ENCODE measurements at places on chromosomes 11 and 22.

GRCh38 chr11:27211370-27212127, 151.5 kb downstream of the CCDC34 start:
- no peak for DNase-seq

DNA sequence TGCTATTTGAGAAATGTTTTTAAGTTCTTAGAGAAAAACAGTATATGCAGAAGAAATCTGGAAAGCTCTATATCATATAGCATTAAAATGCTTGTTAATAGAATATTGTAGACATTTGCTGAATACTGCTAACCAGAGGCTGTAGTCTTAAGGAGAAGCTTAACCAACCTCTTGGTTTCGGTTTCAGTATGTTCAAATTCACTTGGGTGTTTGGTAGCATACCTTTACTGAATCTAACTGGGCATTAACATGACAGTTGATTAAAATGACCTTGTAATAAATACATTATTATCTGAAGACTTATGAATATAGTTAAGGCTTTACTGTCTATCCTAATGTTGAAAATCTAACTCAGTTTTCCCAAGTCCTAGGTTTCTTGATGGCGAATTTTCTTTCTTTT, 5.4 kb downstream of the PCF11 start:
- DNase-seq: no peak

- no peak for DNase-seq
Observed at GRCh38 chr11:66970371-66970806, 4.7 kb upstream of the C11orf86 start.

GRCh38 chr11:47895035-47895434, 46.9 kb upstream of the NUP160 start:
- DNase-seq: no peak

- no peak for DNase-seq
Observed at GRCh38 chr11:36243641-36244040, 45.6 kb downstream of the COMMD9 start.

DNA sequence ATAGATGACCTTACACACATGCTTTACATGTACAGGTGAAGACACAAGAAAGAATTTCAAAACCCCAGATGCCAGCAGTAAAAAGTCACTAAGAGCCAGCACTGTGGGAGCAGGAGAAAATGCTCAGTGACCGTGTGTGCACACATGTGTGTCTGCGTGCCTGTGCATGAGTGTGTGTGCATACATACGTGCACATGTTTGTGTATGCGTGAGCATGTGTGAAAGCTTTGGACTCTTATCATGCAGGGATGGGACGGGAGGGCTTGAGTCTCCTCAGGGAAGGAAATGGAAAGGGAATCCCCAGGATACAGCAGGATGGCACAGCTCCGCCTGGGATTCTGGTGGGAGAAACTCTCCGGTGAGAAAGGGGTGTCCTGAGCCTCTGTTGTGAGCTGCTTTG, 121.5 kb upstream of the B3GAT1 start:
- DNase-seq: no peak

GRCh38 chr11:13061294-13061990, 52.3 kb downstream of the RASSF10 start:
- no peak for DNase-seq

GRCh38 chr22:40525250-40525884, 111.2 kb downstream of the MRTFA start:
- DNase-seq: peak; percentile 70

GRCh38 chr11:120017582-120018150, 120.2 kb downstream of the TRIM29 start:
- DNase-seq: no peak

DNA sequence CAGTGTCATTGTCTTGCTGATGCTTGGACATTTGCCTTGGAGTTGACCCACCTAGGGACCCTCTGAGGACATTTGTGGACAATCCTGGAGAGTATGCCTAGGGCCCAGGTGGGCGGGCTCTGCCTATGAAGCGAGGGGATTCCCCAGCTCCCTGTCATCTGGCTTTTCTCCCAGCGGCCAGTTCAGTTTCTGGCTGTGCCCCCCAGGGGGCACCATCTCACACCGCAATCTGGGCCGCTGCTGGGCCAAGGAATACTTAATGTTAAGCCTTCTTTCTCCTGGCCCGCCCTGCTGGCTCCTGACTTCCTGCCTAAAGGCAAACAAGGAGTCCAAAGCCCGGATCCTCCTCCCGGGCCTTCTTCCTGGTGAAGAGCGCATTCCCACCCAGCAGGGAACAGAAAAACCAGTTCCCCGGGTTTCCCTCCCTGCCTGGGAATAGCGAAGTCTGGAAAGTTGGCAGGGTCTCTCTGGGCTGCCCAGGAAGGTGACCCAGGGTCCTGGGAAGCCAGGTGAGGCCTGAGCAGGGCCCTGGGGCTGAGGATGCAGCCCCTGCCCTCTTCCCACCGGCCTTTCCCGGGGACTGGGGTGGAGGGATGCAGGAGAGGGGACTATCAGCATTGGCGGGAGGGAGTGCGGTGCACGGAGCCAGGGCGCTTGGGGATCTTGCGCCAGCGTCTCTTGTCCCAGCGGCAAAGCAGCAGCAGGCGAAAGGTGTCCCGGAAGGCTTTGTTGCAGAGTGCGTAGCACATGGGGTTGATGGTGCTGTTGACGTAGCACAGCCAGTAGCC, 11.9 kb downstream of the CHRM1 start:
- DNase-seq: no peak

DNA sequence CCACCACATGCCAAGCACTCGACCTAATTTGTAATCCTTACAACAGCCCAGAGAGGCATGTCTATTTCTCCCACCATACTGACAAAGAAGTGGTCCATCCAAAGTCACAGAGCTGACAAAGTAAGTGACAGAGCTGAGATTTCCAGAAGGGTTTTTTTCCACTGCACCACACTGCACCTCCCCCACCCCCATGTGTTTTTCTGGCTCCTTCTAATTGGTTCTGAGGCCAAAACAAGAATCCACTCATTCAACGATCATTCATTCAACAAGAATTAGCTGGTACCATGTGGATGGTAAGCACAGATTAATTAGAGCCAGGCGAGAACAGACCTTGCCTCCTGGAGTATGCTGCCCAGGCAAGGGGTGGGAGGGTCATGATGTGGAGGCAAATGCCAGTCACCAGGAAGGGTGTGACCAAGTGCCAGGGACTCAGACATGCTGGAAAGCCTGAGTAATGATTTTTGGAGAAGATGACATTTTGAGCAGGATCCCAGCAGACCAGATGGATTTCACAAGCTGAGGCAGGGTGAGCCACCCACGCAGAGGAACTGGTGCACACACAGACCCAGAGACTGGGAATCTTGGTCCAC, 14.9 kb upstream of the PRG2 start:
- DNase-seq: no peak

- DNase-seq: no peak
Observed at GRCh38 chr22:23396362-23397007, 183.6 kb downstream of the IGLL1 start.

DNA sequence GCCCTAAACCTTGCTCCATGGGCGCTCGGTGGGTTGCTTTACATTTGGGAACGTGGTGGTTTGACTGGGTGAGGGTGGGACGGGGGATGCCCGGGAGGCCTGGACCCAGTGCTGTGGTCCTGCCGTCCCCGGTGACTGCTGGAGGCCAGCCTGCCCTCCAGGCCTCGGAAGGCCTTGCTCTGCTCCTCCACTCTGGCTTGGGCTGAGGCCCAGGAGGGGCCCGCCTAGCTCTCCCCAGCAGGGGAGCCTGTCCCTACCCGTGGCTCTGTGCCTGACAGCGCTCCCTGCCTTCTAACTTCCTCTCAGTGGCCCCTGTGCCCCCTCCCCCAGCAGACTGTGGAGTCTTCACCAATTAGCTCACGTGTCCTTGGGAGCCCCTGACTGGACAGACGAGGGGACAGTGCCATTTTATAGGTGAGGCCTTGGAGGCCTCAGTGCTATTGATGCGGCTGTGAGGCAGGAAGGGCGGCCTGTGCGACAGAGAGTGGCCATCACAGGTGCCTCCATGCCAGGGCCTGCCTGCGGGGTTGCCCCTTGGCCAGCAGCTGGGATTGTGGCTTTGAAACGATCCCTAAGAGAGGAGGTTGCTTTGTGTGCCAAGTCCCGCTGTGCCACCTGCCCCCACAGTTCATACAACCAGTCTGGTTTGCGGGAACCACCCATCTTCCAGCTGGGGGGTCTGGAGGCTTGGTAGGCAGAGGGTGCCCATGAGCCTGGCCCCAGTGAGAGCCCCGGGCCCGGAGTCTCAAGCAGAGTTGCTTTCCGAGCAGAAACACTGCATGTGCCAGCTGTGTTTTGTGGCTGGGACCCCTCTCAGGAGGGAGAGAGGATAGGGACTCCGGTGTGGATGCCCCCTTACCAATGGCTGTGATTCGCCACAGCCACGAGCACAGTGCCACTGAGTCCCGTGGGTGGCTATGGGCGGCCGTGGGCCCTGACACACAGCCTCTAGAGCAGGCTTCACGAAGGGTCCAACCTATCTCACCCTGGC, 17.7 kb downstream of the TPCN2 start:
- DNase-seq: no peak

- DNase-seq: no peak
Observed at GRCh38 chr11:117515892-117516787, 188.5 kb downstream of the CEP164 start.

GRCh38 chr22:31122196-31122531, 602 bp upstream of the INPP5J start:
- DNase-seq: no peak

- DNase-seq: peak; percentile 70
Observed at GRCh38 chr22:38461414-38462081, 6.3 kb upstream of the KDELR3 start.

- no peak for DNase-seq
Observed at GRCh38 chr11:134040386-134041302, 28.2 kb upstream of the JAM3 start.

DNA sequence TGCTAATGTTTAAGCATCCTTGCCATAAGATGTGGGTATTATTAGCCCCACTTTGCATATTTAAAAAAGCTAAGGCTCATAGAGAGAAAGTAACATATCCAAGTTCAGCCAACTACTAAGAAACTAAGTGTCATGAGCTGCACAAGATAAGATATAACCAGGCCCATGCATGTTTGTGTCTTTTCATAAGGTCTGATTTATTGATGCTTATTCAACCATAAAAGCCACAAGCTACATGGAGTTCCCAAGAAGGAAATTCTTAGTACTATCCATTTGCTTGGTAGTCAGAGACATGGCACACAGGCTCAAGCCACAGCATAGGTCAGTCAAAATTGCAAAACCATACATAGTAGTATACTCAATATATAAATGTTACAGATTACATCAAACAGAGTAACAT, 488.5 kb downstream of the SOX6 start:
- no peak for DNase-seq

GRCh38 chr11:78941226-78941851, 366.7 kb upstream of the NARS2 start:
- no peak for DNase-seq

GRCh38 chr11:107858217-107859070, at the start of gene SLC35F2:
SLC35F2 (minus strand) TSS chr11:107858787; CDS start chr11:107858767, 20 bp downstream.
- DNase-seq: peak; percentile 75

- peak; percentile 39 for DNase-seq
Observed at GRCh38 chr11:68838572-68838964, 3.1 kb downstream of the CPT1A start.

- DNase-seq: no peak
Observed at GRCh38 chr22:45656577-45656976, 15.1 kb upstream of the ATXN10 start.

DNA sequence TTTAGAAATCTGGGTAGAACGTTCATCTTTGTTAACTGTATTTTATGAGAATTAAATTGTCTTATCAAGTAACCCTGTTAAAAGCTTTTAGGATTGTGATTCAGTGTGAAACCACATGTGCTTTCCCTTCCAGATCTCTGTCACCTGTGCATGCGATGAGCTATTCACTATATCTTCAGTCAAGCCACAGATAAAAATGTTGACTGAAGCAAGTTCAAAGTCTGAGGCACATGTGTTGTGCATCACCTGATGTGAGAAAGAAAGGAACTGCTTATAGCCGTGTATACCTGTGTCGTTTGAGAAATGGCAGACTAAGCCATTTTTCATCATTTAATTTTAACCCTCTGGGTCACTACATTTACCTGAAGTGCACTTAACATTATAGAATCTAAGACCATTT, 1088.9 kb upstream of the TENM4 start:
- no peak for DNase-seq

GRCh38 chr22:41940832-41941765, 5.9 kb downstream of the CENPM start:
- peak; percentile 83 for DNase-seq

DNA sequence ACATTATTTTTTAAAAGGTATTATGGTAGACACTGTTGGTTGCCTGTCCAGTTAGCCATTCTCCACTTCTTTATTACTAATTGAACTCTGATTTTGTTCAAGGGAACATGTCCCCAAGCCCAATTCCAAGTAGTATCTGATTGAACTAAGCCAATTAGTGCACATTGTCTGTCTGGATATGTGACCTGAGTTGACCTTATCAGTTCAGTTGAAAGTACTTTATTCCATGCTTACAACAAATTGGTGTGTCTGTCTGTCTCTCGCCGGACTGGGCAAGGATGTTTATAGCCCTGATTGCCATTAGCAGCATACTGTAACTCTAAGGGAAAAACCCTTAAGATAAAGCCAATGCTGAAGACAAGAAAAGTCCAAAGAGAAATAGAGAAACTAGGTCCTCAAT, 85.6 kb downstream of the INTS4 start:
- DNase-seq: no peak

GRCh38 chr11:113103932-113104690, 142.9 kb downstream of the NCAM1 start:
- DNase-seq: no peak

GRCh38 chr22:42439021-42439567, 6.9 kb upstream of the NFAM1 start:
- DNase-seq: no peak

GRCh38 chr11:20934516-20934915, 265.1 kb downstream of the NELL1 start:
- no peak for DNase-seq

GRCh38 chr11:87726506-87726905, 448.7 kb downstream of the RAB38 start:
- no peak for DNase-seq

- DNase-seq: no peak
Observed at GRCh38 chr11:69511358-69512055, 30.0 kb downstream of the LINC01488 start.

DNA sequence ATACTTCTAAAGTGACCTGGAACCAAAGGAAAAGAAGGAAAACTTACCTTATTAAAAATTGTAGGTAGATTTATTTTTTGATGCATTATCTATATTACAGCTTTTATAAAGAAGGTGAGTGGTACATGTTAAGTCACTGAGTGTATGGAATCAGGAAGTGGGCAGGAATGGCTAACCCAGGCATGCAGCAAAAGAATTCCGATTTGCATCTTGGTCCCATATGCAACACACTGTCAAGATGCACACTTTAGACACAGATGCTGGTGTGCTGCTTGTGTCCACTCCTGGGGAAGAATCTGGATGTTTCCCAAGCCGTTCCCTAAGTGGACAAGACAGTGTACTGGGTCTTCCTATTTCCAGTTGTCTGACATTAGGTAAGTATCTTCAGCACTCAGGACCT, 99.9 kb upstream of the SORL1-AS1 start:
- no peak for DNase-seq

DNA sequence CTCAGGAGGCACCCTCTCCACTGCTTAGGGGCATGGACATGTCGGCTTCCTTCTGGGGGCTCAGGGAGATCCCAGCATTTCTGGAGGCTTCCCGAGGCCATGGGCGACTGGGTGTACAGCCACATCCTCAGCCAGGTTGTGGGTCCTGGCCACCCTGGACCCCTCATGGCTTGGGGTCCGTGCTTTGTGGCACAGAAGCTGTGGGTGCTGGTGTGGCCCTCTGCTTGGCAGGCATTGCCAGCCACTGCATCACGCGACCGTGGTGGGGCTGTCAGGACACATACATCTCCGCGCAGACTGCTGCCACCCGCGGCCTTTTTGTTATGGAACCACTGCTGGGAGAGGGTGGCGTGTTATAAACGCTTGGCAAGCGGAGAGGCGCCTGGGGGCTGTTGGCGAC, 1174.9 kb downstream of the BRD1 start:
- no peak for DNase-seq

Measured in stimulated activated CD4-positive, alpha-beta T cell treated with anti-CD3 and anti-CD28 coated beads, Interleukin-1b, Interleukin-23, amount 100 ng/mL, for 48 hours (primary cell).